ENCODE measurements at places on chromosomes 12 and 14.

DNA sequence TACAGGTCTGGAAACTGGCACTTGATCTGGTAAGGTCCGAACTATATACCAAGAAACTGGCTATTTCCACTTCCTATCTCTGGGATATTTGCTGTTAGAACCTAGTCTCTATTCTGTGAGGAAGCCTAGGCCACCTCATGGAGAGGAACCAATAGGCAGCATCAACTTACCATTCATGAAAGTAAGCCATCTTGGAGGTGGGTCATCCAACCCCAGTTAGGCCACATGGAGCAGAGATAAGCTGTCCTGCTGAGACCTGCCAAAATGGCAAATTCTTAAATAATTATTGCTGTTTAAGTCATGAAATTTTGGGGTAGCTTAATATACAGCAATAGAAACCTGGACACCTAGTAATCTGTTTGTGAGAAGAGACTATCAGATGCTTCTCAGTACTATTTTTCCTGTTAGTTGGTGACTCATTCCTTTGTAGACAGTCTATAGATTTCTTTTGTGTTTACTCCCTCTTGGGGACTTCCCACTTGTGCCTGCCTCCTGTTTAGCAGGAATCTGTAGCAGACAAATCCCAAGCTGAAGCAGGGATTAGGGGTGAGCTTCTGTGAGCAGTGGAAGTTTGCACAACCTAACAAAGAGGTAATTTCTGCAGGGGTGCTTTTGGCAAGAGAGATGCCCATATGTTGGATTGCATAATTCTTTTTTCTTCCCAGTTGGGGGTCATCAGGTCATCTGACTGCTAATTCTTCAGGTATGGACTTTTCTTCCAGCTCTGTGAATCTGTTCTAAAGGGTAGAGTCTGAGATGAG lies 136.8 kb downstream of the IGF1 start:
- no peak for DNase-seq

GRCh38 chr14:40656311-40656710 lies 950.4 kb upstream of the LRFN5 start:
- no peak for DNase-seq

GRCh38 chr14:62667421-62667914 lies 377.8 kb downstream of the KCNH5 start:
- no peak for DNase-seq

- no peak for DNase-seq
These were observed 52.7 kb downstream of the BICD1 start for GRCh38 chr12:32159381-32159780.

DNA sequence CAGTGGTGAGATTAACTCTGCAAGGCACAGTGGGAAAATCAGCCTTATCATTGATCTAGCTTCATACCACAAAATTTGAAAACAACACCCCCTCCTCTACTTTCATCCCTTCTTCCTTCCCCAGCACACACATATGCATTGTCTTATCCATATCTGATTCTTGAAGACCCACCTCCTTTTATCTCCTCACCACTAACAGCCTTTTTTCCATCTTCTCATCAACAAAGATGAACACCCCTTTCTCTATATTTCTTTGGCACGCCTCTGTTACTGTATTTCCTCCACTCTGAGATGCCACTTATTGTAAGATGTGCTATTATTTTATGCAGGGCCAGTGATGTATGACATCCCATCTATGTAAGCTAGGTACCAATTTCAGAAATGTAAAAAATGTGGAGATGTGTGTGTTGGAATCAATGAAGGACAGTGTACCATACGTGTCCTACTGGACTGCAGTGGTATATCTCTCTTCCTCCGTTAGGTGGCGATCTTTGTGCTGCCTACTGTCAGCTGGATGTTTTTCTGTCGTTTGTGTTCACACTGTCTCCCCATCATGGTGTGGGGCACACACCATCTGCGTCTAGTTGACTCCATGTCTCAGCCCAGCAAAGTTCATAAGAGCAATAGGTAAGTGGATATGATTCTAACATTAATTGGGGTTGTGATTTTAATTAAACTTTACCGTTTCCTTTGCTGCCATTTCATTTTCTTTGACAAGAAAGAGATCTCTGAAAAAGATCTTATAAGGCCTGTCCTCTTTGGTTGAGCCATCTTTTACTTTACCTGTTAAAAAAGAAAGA lies 24.0 kb downstream of the CCDC38 start:
- DNase-seq, result no peak

- DNase-seq, result no peak
These were observed 2.7 kb downstream of the SDR9C7 start for GRCh38 chr12:56931474-56931978.

DNA sequence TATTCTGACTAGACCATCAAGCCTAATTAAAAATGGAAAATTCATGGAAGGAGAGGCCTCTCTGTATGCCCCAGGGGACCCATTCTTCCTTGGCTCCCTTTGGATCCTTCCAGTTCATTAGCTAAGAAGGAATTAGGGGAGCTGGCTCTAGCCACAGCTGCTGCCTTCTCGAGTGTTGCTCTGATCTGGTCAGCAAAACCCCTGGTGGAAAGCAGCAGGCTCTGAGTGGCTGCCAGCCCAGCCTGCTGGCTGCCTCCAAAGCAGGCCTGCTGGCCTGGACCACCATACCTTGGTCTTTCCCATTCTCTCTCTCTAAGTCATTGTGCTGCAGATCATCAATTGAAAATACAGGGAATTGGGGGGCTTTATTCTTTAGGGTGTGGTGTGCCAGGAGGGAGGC lies 29.0 kb upstream of the AKAP6 start:
- no peak for DNase-seq

DNA sequence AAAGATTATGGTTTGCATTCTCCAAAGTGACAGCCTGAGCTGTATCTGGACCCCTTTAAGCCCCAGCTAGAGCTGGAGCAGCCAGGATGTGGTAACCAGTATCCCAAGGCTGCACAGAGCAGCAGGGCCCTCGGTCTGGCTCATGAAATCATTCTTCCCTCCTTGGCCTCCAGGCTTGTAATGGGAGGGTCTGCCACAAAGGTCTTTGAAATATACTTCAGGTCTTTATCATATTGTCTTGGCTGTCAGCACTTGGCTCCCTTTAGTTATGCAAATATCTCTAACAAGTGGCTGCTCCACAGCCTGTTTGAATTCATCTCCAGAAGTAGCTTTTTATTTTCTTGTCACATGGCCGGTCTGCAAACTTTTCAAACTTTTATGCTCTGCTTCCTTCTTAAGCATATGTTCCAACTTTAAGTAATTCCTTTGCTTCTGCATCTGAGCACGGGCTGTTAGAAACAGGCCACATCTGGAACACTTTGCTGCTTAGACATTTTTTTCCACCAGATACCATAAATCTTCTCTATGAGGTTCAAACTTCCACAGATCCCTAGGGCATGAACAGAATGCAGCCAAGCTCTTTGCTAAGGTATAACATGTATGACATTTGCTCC lies 663.4 kb upstream of the MIS18BP1 start:
- no peak for DNase-seq

GRCh38 chr12:57099047-57099714 lies 10.3 kb downstream of the NAB2 start:
- DNase-seq, result no peak

- DNase-seq, result no peak
These were observed 126.1 kb downstream of the PELI2 start for GRCh38 chr14:56244138-56244789.

DNA sequence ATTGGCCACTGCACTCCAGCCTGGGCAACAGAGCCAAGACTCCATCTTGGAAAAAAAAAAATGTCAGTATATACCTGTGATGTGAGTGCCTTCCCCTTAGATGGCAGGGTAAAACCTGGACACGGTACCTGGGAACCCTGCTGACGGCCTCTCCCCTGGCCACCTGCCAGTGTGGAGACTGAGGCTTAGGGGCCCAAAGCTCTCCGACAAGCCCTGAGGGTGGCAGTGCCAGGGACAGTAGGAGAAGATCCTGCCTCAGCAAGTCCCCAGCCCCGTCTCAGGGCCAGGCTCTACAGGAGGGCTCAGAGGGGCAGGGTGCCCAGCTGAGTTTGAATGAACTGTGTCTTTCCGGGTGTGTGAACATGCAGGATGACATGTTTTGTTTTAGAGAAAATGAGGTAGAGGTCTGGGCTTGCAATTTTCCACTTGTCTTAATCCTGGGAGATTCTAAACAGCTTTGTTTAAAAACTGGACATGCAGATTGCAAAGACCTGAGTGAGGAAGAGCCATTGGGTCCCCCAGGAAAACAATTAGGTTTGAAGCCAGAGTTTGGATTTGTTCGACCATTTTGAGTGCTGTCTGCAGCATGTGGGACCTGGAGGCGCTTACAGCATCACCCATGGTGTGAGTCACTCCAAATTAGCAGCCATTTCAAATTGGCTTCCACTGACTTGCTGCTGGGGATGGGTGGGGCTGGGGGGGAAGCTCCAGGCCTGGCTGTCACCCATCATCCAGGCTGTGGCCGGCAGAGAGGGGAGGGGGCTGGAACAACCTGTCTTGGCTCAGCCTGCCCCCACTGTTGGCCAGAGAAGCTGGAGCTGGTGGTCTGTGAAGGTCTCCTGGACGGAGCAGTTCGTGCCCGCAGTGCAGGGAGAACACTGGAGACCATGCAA lies 10.8 kb downstream of the TSPAN9 start:
- no peak for DNase-seq

GRCh38 chr12:109997393-109997792 lies 1.2 kb upstream of the GIT2 start:
- no peak for DNase-seq

DNA sequence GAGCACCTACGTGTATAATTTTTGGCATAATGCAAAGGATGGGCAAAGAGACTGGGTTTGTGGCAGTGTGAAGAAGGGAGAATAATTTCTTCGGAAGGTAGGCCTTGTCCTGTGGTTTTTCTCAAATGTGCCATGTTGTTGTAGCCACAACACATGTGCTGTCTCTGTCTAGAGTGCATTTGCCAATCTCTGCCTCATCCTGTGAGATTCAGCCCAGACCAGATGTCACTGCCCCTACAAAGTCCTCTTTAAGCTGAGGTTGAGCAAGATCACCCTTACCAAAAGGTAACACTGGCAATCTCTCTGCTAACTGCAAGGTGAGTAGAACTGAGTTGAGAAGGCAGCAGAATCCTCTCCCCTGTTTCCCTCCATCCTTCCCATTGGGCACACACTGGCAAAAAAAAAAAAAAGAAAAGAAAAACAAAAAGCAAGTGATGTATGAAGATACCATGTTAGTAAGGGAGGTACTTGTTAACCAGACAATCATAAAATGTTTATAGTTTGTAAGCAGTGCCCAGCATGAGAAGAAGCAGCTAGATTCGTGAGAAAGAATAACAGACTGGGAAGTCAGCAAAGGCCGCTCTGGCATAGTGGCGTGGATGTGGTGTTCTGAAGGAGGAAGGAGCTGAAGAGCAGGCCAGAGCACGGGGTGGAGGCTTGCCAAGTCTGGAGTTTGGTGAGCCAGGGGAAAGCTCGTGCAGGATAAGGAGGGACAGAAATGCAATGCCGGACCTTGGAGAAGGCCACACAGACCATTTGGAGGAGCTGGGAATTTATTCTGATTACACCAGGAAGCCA lies 18.9 kb downstream of the DYRK2 start:
- DNase-seq, result no peak

DNA sequence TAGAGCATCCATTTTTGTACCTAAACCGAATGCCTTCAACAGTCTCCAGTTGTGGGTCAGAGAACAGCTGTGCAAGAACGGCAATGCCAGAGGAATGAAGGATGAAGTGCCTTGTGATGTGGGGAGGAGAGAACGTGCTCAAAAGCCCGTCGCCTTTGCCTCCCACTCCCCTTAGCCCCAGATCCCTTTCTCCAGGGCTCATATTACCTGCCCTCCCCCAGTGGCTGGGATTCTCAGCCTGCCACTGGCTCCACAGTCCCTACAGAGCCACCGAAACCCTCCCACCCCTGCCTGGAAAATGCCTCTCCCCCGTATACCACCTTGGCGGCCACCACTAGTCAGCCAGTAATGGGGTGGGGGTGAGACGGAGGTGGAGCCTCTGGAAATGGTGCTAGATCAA lies 158.5 kb downstream of the ZFP36L1 start:
- peak; percentile 4 for DNase-seq

- no peak for DNase-seq
These were observed 119.7 kb downstream of the FBXL14 start for GRCh38 chr12:1474574-1475153.

DNA sequence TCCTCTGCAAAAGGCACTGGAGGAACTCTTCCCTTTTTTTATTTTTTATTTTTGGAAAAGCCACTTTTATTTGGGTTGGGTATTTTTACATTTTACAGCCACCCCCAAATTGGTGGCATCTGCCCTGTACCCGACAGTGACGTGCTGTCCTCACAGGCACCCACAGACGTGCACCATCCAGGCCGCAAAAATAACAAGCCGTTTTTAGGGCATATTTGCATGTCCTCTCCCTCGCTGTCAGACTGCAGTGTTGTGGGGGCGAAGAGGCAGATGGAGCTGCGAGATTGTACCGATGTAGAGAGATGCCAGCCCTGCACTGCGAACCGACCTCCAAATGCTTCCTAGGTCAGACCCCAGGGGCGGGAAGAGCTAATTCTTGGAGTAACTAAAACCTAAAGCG lies 12.2 kb downstream of the JDP2 start:
- DNase-seq, result no peak

DNA sequence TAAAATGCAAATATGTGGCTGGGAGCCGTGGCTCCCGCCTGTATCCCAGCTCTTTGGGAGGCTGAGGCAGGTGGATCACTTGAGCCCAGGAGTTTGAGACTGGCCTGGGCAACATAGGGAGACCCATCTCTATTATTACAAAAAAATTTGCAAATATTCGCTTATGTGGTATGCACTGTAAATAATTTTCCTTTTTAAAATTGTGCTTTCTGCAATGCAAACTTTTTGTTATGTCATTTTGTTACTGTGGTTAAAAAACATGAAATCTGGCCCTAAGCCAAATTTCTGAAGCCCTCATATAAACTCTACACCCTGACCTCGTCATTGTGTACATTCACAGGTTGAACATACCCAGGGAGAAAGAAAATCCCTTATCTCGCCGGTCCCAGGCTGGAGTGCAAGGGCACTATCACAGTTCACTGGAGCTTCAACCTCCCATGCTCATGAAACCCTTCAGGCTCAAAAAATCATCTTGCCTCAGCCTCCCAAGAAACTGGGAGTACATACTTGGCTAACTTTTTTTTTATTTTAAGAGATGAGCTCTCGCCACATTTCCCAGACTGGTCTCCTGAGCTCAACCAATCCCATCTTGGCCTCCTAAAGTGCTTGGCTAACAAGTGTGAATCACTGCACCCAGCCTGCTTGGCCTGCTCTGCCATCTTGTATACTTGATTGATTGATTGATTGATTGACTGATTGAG lies 24.7 kb downstream of the TRAPPC6B start:
- no peak for DNase-seq

DNA sequence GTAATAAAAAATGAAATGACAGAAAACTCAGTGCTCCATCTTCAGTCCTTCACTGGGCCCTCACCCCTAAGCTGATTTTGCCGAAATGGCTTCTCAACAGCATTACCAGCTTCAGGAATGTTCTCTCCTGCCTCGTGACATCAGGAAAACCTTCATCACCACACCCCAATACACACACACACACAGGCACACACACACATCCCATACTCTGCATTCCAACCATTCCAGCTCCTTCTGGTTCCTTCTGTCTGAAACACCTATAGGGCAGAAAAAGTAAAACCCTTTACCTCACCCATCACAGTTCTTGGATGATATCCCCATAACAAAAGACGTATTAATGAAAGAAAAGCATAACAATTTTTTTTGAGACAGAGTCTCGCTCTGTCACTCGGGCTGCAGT lies 75.9 kb downstream of the CCDC60 start:
- no peak for DNase-seq

GRCh38 chr14:79802093-79802492 lies 409.2 kb downstream of the DIO2 start:
- DNase-seq, result no peak

All from progenitor cell of endocrine pancreas (in vitro differentiated cells).